ENCODE measurements at places on chromosomes 12 and 14. TPM values are rescaled to one million over a fixed set of nuclear protein-coding genes. Genes with fewer than 3 reads are reported as not detected.

The CCDC88C gene
- 45.7 TPM for polyA plus RNA-seq

- no peaks in the 10 kb centered on the region for H3K4me1 ChIP-seq
- no peak for DNase-seq
- no peak overlapping the region for H3K4me3 ChIP-seq
- H3K27ac ChIP-seq = no peak overlapping the region
Observed at GRCh38 chr12:103748002-103748401, 93.0 kb downstream of the NT5DC3 start.

DNA sequence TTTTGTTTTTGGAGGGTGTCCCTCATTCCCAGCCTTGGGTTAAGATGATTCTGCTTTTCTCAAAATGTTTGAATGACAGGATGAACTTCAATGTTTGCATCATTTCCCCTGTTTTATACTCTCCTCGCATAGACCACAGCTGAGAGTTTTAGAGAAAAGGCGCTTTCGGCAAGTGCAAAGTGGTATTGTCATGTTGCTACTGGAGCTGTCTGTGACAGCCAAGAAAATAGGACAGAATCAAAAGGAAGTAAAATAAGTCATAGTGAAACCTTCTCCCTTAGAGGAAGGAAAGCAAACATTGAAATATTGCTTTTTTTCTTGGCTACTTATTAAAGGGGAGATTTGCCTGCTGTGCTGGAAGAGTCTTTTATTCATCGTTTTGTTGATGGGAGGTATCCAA, 33.5 kb upstream of the ARHGAP5 start:
- no peak overlapping the region for H3K4me3 ChIP-seq
- H3K36me3 ChIP-seq = no peaks in the 10 kb centered on the region
- no peaks in the 10 kb centered on the region for H3K27me3 ChIP-seq
- H3K27ac ChIP-seq = no peak overlapping the region
- no peak for DNase-seq

GRCh38 chr14:99436247-99437180, 44.1 kb downstream of the SETD3 start:
- H3K36me3 ChIP-seq = no peaks in the 10 kb centered on the region
- peaks cover 2% of the 10 kb centered on the region for H3K4me1 ChIP-seq
- peak overlapping the region; percentile 51 for H3K27ac ChIP-seq
- DNase-seq = no peak

DNA sequence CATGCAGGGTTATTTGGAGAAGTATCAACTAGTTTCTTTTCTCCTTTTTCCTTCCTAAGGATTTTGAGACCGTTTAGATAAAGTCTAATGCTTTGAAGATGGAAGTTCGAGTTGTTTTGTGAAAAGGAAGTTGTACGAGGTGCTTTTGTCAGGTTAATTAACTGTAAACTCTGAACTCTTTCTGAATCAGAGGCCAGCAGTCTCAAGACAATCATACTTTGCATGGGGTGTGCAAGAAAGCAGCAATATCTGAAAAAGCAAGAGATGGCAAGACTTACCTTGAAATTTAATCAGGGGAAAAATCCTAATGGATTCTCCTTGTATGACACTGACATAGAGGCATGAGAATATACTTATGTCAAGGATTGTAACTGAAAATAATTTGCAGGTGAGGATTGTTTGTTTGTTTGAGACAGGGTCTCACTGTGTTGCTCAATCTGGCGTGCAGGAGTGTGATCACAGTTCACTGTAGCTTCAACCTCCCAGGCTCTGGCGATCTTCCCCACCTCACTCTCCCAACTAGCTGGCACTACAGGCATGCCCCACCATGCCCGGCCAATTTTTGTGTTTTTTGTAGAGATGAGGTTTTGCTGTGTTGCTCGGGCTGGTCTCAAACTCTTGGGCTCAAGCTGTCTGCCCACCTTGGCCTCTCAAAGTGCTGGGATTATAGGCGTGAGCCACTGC, 170.2 kb upstream of the HMGA2 start:
- DNase-seq = no peak
- no peaks in the 10 kb centered on the region for H3K27me3 ChIP-seq
- no peak overlapping the region for H3K27ac ChIP-seq
- H3K4me1 ChIP-seq = no peaks in the 10 kb centered on the region
- no peak overlapping the region for H3K4me3 ChIP-seq
- no peaks in the 10 kb centered on the region for H3K36me3 ChIP-seq

The AKAP6 gene
- polyA plus RNA-seq = 1.6 TPM

DNA sequence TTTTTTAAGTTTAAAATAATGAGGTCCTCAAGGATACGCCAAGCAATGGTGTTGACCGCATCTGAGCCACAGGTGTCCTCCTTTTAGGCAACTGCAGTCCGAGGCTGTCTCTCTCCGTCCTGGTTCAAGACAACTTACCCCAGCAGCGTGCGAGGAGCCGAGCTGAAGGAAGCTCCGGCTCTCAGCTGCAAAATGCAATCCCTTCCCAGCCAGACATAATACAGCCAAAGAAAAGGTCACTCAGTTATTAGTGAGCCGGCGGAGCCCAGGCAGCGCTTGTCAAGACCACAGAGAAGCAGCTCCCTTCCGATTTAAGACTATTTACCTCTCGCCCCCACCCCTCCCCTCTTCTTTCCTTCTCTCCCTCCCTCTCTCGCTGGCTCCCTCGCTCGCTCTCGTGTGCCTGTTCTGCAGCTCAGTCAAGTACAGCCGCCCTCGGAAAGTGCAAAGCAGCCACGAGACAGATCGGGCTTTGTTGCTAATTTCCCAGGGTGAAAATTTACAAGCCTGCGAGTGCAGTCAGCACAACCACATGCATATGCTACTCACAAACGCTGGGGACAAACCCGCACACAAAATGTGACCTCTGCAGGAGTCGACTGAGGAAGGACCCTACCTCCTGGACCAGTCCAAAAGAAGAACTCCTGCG, 363 bp upstream of the LMO3 start:
- H3K27ac ChIP-seq = peak overlapping the region; percentile 85
- peak; percentile 84 for DNase-seq
- peaks cover 2% of the 10 kb centered on the region for H3K4me1 ChIP-seq
- H3K27me3 ChIP-seq = no peaks in the 10 kb centered on the region

GRCh38 chr12:122917507-122918121, 21.7 kb upstream of the VPS37B start:
- H3K36me3 ChIP-seq = no peaks in the 10 kb centered on the region
- H3K27ac ChIP-seq = peak overlapping the region; percentile 81
- peak; percentile 66 for DNase-seq
- no peaks in the 10 kb centered on the region for H3K27me3 ChIP-seq

- H3K4me3 ChIP-seq = no peak overlapping the region
- H3K4me1 ChIP-seq = peaks cover 6% of the 10 kb centered on the region
- H3K27ac ChIP-seq = no peak overlapping the region
- no peak for DNase-seq
- H3K27me3 ChIP-seq = no peaks in the 10 kb centered on the region
Observed at GRCh38 chr12:50087995-50088394, 2.9 kb downstream of the SMARCD1 start.

GRCh38 chr14:72924337-72924736, 1.9 kb upstream of the DCAF4 start:
- no peaks in the 10 kb centered on the region for H3K27me3 ChIP-seq
- H3K36me3 ChIP-seq = no peaks in the 10 kb centered on the region
- H3K4me1 ChIP-seq = no peaks in the 10 kb centered on the region
- no peak overlapping the region for H3K27ac ChIP-seq
- no peak for DNase-seq
- no peak overlapping the region for H3K4me3 ChIP-seq

The ITPK1 gene
- polyA plus RNA-seq = 75.4 TPM

DNA sequence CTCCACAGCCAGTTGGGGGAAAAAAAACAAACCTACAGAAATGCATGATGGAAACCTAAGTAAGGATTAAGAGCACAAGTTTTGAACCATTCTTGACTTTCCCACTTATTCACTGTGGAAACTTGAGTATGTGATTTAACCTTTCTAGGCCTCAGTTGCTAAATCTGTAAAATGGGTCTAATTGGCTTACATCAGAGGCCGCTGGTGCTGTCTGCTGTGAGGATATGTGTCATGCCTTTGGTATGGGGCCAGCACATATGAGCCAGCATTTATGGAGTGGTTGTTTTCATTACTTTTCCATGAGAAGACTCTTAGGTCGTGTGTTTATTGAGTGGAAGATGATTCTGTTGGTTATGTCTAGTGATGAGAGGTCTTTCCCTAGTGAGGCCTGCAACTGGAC, 102.4 kb downstream of the ESR2 start:
- no peak overlapping the region for H3K4me3 ChIP-seq
- no peaks in the 10 kb centered on the region for H3K36me3 ChIP-seq
- H3K27me3 ChIP-seq = no peaks in the 10 kb centered on the region
- no peak for DNase-seq
- H3K27ac ChIP-seq = no peak overlapping the region

Measured in sigmoid colon (tissue), 7 donors.